ENCODE measurements at places on chromosomes 7 and 10.

- DNase-seq = no peak
Measured at GRCh38 chr10:26665080-26666048, 32.1 kb upstream of the PDSS1 start.

DNA sequence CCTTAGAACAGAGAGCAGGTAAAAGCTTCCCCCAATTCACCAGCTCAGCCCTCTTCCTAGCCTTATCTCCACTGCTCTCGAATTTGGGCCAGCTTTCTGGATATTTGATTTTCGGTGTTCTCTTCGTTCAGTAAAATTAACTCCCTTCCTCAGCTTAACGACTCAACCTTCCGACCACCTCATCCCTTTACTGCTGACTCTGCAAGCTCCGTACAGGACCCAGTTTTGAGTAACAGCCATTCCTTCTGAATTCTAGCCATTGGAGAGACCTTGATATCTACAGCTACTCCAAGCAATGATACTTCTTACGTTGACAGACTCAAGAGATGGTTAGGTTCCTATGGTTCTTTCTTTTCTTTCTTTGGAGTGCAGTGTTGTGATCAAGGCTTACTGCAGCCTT, 65.8 kb downstream of the ATE1 start:
- no peak for DNase-seq

DNA sequence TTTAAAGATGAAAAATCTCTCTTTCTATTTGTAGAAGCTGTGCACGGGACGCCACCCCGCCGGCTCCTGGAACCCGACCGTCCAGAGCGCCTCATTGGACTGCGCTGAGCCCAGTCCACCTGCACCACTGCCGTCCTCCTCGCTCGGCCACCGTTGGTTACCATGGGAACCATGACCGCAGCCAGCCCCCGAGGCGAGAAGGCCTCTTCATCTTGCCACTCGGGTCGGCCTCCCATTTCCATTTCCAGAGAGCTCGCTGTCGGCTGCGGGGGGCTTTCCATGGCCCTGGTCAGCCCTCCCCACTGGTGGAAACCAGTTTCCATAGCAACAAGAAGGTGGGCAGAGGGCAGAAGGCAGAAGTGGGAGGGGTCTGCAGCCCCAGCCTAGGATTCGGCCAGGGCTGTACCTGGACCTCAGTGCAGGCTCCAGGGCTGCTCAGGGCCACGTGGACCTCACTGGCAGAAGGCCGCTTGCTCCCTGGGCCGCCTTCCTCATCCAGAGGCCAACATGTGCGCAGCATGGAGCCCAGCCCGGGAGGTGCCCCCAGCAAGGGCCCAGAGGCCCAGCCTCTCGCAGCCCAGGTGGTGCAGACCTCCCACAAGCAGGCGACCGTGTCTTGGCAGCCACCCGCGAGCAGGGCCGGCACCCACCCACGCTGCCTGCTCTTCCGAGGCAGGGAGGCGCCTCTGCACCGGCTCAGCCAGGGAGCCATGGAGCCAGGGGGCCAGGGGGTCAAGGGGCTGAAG, 283.5 kb upstream of the PPP2R2D start:
- no peak for DNase-seq

DNA sequence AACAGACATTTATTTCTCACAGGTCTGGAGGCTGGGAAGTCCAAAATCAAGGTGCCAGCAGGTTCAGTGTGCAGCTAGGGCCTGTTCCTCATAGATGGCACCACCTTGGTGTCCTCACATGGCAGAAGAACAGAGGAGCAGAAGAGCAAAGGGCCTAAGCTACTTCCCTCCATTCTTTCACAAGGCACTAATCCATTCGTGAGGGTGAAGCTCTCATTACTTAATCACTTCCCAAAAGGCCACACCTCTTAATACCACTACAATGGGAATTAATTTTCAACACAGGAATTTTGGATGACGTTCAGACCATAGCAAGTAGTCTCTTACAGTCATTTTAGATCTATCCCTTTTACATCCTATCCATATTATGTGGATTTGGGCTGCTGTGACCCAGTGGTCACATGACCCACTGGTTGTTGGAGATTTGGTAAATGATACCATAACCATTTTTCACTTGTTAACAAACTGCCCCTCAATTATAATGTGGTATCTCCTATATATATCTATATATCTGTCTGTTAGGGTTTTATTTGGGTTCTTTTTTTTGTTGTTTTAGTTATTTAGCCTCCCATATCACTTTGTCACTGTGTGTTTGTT, 63.4 kb downstream of the BBS9 start:
- no peak for DNase-seq

GRCh38 chr10:103669243-103669929, 175.9 kb downstream of the NEURL1 start:
- no peak for DNase-seq
